ENCODE measurements at places on chromosomes 5 and 9. TPM values are rescaled to one million over a fixed set of nuclear protein-coding genes. Genes with fewer than 3 reads are reported as not detected.

GRCh38 chr5:67770431-67771025 lies 445.0 kb upstream of the PIK3R1 start:
- DNase-seq, result no peak

- no peak for DNase-seq
Observed at GRCh38 chr5:171622010-171622409, 163.6 kb upstream of the SMIM23 start.

The RNF224 gene
- 15.2 TPM for polyA plus RNA-seq

GRCh38 chr5:147576646-147577535 lies 67.0 kb upstream of the DPYSL3 start:
- DNase-seq, result peak; percentile 20

DNA sequence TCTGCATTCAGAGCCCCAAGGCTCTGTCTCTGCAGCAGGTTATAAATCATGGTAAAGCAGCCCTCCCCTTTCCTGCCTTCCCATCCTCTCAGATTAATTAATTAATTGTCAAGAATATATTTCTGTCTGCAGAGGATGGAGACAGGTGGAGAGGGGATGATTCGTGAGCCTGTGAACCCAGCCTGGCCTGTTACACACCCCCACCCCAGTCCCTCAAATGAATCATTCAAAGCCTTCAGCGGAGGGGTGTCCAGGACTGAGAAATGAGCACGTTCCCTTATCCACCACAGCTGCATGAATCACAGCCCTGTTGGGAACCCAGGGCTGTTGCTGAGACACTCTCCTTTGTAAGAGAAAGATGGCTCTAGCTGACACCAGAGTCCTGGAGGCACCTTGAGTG lies 56.0 kb downstream of the NIPAL4 start:
- no peak for DNase-seq

GRCh38 chr9:68505681-68506409 lies 34.8 kb downstream of the TMEM252 start:
- no peak for DNase-seq

The LMNB1 gene
- 161 TPM for polyA plus RNA-seq

DNA sequence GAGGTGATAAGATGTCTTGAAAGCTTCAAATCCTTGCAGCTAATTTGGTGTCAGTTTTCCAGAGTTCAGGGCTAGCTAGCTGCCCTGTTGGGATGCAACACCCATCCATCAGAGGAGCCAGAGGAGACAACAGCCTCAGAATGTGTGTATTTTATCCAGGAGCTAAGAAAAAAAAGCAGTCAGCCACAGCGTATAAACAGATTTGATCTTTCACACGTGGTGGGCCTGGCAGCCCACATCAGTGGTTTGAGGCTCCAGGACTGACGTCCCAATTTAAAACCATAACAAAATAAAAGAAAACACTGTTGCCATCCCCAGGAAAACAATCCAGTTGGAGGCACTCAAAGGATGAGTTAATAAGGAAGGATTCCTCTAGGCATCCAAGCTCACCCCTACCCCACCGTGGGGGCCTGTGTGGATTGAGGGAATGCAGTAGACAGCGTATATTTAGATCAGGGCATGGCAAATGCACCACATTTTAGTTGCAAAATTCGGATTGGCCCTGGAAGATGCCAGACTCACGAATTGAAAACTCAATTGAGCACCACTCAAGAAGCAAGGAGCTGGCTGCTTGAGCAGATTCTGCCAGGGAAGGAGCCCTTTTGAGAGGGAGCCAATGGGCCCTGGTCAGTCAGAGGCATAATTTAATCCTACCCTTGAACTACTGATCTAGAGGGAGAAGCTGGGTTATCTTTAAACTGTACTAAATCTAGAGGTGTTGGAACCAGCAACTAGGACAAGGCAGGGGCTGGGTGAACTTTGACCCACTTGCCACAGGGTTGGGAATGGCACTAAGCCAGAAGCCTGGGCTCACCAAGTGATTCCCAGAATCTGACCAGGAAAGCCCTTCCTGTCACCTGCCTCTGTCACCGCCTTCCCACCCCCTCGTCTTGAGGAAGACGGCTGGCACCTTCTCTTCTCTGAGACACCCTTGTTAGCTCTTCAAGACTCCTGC lies 17.5 kb downstream of the ADRA1B start:
- no peak for DNase-seq
